ENCODE measurements at places on chromosomes 3 and 15.

DNA sequence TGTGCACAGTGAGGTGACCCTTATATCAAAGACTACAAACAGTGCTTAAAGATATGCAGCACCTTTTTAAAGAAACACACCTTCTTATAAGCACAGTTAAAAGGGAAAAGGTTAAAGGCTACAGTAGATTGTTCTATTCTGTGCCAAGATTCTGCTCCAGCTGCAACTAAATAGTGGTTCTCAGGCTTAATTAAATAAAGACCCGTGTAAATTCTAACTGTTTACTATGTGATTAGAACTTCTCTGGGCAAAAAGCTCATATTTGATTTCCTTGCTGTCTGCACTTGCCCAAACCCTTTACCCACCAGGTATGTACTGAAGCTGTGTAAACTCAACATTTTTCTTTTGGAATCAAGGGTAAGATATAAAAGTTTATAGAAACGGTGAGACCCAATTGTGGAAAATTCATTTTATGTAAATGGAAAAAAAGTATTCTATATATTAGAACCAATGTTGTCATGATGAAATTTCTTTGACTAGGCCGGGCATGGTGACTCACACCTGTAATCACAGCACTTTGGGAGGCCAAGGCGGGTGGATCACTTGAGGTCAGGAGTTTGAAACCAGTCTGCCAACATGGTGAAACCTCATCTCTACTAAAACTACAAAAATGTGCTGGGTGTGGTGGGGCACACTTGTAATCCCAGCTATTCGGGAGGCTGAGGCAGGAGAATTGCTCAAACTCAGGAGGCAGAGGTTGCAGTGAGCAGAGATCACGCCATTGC lies 230.6 kb downstream of the MECOM start:
- DNase-seq, result no peak

DNA sequence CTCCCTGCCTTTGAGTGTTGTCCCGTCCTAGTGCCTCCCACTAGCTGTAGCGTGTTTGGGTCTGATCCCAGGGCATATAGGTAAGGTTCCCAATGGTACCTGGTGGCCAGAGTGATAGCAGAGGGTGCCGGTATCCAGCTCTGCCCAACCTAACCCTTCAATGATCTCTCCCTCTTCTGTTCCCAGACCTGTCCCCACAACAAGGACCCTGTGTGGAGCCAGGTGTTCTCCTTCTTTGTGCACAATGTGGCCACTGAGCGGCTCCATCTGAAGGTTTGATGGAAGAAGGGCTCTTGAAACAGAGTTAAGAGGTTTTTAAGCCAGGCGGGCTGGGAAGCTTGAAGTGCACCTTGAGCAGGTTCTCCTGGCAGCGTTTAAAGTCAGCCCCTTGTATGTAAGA lies 35.5 kb downstream of the ESYT3 start:
- DNase-seq, result no peak

GRCh38 chr3:190499122-190499521 lies 14.8 kb upstream of the IL1RAP start:
- no peak for DNase-seq

DNA sequence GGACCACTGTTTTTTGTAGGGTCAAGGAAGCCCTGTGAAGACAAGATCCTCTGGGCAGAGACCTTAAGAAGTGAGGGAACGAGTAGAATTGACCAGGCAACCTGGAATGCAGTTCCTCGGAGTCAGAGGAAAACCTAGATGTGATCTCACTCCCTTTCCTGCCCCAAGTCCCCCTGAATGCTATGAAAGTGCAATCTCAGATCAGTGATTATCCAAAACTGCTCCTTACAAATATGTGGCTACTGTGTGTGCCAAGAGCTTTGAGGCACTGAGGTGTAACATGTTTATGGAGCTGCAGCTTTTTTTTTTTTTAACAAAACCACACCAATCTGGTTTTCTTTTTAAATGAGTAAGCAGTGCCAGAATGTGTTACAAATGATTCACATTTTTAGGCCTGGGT lies 35.8 kb downstream of the THSD4 start:
- DNase-seq, result no peak

DNA sequence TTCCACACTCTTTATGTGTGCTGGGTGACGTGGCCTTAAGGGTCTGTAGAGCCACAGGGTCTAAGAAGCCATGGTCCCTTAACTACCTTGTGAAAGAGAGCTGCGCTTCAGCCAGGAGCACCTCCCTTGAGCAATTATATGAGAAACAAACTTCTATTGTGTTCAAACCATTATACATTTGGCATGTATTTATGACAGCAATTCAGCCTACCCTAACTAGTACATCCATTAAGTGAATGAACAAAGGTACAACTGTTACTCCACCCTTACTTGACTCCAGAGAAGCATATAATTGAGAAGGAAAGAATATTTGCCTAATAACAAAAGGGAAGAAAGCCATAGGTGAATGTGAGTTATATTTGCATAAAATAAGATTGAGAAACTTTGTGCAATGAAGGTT lies 69.8 kb upstream of the BOC start:
- DNase-seq, result no peak

- DNase-seq, result no peak
Observed at GRCh38 chr3:13851997-13852637, 27.8 kb downstream of the WNT7A start.

GRCh38 chr3:121957674-121958415 lies 63.6 kb downstream of the SLC15A2 start:
- DNase-seq, result no peak

- DNase-seq, result no peak
Observed at GRCh38 chr15:39588531-39589192, 7.8 kb downstream of the THBS1 start.

GRCh38 chr3:12175137-12175593 lies 16.5 kb upstream of the TIMP4 start:
- no peak for DNase-seq

GRCh38 chr15:34122771-34123183 lies 20.9 kb downstream of the PGBD4 start:
- no peak for DNase-seq

- no peak for DNase-seq
Observed at GRCh38 chr15:68601206-68602197, 22.7 kb downstream of the CORO2B start.

- DNase-seq, result no peak
Observed at GRCh38 chr15:60047701-60048100, 43.6 kb downstream of the FOXB1 start.

DNA sequence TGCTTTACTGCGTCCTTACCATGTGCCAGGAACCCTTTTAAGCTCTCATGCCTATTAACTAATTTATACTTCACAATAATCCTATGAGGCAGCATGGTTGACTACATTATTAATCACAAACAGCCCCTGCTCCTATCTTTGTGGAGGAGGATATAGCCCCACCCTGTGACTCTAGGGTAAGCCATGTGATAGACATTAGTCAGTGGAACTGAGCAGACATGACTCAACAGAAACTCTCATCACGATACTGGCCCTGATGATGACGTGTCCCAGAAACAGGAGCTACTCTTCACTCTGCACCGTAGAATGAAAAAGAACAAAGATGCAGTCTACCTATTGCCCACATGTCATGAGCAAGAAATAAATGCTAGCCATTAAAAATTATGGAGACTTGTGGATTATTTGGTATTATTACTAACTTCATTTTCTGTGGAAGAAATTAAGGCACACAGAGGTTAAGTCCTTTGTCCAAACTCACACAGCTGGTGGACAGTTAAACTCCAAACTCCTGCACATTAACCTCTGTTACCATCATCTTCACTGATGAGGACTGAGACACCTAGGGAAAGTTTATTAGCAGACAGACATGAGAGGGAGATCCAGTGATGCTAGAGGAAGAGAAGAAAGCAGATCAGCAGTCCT lies 51.2 kb downstream of the CFAP20DC start:
- no peak for DNase-seq

DNA sequence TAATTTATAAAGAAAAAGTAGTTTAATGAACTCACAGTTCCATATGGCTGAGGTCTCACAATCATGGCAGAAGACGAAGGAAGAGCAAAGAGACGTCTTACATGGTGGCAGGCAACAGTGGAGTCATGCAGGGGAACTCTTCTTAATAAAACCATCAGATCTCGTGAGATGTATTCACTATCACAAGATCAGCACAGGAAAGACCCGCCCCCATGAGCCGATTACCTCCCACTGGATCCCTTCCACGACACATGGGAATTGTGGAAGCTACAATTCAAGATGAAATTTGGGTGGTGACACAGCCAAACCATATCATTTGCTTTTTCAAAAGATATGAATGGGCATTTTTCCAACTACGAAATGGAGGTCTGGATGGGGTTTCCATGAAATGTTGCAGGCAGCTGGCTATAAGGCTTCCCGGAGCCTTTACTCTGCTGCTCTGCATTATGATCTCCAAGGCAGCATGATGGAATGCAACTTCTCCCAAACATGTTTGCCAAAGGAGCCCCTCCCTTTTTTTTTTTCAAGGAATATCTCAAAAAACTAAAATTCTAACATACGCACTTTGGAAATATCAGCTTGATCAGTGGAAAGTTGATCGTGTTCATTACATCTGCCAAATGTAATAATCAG lies 189.7 kb downstream of the MEX3B start:
- no peak for DNase-seq

DNA sequence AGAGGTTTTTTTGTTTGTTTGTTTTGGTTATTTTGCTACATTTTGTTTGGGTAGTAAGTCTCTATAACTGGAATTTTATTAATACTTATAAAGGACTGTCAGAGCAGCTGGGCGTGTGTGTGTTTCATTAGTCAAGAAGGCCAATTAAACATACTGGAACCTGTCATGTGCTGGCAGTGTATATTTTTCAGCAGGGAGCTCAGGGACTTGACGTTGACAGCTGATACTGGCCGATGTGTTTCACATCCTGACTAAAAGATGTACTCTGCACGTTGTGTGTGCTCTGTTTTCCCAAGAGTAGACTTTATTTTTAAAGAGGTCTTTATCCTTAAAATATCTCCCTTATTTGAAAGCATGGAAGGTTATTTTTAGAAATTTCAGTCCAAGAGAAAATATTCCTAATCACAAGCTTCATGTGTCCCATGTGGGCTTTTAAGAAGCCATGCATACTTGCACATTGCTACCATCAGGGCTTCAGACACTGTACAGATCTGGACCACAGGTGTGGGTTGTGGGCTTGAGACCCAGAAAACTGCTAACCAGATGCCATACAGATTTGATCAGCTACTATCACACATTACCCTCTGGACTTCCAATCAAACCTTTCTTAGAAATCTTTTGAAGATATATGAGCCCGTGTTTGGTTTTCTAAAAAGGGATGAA lies 135.9 kb downstream of the FEZF2 start:
- DNase-seq, result no peak

- no peak for DNase-seq
Observed at GRCh38 chr15:40743921-40744814, 10.9 kb downstream of the RMDN3 start.

GRCh38 chr3:196726788-196727675 lies 12.6 kb upstream of the PAK2 start:
- DNase-seq, result no peak

GRCh38 chr3:124834723-124835718 lies 52.1 kb downstream of the ITGB5 start:
- DNase-seq, result no peak

- DNase-seq, result no peak
Observed at GRCh38 chr15:42800731-42801474, 64.0 kb upstream of the CDAN1 start.

- no peak for DNase-seq
Observed at GRCh38 chr3:4719046-4719501, 225.9 kb downstream of the ITPR1 start.

- DNase-seq, result no peak
Observed at GRCh38 chr3:63576846-63577245, 75.6 kb upstream of the SNTN start.

DNA sequence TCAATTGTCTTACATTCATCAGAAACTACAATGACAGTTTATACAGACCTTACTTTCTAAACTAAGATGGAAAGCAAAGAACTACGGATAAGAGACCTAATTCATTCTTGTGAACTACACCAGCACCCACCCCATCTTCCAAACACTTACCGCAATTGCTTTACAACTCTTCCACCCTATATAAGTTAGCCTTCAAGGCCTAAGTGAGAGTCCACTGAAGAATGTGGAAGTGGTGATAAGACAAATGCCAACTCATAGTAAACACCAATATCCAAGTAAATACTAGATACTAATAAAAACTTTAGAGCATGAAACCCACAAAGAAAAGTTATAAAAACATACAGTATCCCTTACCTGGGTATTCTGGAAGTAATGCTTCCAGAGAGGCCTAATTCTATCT lies 13.6 kb downstream of the ARF4 start:
- DNase-seq, result no peak

DNA sequence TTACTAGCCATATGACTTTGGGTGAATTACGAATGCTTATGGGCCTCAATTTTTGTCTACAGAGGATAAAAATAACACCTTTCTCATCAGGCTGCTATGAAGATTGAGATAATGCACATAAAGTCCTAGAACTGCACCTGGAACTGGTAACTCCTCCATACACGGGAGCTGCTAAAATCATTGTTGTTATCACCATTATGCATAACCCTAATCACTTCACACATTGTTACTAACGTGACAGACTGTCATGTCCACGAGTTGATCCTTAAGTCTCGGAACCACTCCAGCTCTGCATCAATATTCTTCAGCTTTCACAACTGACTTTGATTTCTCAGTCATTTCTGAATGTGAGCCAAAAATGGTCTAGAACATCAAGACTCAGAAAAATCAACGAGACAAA lies 64.1 kb downstream of the RFTN1 start:
- no peak for DNase-seq

DNA sequence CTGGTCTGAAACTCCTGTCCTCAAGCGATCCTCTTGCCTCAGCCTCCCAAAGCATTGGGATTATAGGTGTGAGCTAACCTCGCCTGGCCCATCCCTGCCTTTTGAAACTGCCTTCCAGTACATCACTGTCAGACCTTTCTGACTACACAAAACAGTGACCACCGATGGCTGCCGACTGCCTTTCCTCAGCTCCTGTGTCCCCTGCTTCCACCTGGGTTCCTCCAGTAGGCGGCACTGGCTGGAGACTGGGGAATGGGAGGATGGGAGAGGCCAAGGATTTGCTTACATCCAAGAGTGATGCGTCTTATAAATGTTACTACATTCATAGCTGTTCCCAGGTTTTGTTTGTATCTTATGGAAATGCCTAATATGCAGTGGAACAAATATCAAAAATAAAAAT lies 242.8 kb downstream of the BBX start:
- no peak for DNase-seq

- DNase-seq, result no peak
Observed at GRCh38 chr15:84879088-84879780, 5.2 kb upstream of the SLC28A1 start.

DNA sequence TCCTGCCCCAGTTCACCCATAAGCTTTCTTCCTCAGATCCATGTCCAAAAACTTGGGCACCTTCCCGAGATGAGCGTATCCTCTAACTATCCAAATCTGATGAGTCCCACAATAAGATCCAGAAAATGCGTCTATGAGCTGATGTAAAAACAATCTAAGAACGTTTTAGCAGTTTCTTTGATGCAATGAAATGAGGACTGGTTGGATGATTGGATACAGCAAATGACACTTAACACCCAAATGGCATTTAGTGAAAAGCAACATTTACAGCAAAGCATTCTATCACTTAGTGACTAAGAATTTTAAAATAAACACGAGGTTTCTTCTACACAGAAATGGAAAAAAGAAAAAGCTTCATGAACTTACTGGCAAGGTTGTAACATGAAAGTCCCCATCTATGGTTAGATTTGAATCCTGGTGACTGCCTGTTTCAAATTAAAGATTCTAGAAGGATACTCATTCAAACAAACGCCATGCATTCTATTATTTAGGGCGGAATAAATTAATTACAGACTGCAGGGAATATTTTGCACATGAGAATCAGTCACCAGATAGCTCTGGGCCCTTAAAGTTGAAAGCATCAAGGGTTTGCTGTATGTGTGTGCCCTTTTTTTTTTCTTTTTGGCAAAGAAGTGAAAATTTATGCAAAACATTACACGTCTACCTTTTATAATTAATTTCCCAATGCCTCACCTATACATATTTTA lies 598.6 kb downstream of the FOXP1 start:
- DNase-seq, result no peak

All from activated naive CD4-positive, alpha-beta T cell (primary cell).